HCEC 1CT (cell line): ENCODE measurements at places on chromosomes 3 and 15.

DNA sequence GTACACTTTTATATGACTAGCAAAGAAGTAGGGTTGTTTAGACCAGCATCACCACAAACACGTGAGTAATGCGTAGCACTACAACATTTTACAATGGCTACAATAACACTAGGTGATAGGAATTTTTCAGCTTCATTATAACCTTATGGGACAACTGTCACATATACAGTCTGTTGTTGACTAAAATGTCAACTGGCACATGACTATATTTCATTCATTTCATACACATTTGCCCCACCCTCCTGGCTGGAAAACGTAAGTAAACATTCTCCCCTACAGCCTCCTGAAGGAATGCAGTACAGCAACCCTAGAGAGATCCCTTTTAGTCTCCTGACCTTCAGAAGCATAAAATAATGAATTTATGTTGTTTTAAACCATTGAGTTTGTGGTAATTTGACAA lies 16.2 kb downstream of the RIOX2 start:
- DNase-seq: no peak

GRCh38 chr3:127074900-127075360 lies 92.0 kb downstream of the PLXNA1 start:
- peak; percentile 55 for DNase-seq

GRCh38 chr3:74614107-74614967 lies at the start of gene CNTN3:
CNTN3 (minus strand) TSS chr3:74614659; CDS start chr3:74521112, 93,547 bp downstream.
- DNase-seq: no peak

- DNase-seq: peak; percentile 29
Observed at GRCh38 chr15:73851689-73852088, 21.7 kb upstream of the TBC1D21 start.

GRCh38 chr15:62211348-62211747 lies 46.3 kb upstream of the C2CD4B start:
- DNase-seq: no peak

DNA sequence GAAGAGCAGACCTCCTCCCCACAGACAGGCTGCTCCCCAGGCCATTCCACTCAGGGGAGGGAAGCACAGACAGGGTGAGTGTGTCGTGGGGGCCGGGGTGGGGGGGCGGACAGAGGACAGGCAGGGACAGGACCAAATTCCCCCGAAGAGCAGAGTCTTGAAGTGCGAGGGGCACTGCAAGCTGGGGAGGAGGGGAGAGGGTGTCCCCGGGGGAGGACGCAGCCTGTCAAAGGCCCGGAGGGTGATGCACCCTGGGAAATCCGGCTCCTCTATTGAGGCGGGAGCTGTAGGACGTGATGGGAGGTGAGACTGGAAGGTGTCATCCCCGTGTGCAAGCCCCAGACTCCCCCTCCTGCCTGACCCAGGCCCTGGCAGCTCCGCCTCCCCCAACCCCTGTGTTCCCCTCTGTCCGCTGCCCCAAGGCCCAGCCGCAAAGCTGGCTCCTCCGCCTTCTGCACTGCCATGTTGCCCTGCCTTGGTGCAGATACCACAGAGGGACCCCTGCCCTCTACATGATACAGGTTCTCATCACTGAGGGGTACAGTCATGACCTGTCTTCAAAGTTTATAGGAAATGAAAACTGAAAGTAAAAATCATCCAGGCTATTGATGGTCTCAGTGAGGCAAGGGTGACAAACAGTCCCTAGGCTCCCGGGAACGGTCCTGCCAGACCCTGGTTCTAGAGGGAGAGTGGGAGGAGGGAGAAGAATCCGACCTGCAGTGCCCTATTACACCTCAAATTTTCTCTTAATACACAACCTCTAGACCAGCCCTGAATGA lies 76.3 kb upstream of the IQSEC1 start:
- DNase-seq: no peak

DNA sequence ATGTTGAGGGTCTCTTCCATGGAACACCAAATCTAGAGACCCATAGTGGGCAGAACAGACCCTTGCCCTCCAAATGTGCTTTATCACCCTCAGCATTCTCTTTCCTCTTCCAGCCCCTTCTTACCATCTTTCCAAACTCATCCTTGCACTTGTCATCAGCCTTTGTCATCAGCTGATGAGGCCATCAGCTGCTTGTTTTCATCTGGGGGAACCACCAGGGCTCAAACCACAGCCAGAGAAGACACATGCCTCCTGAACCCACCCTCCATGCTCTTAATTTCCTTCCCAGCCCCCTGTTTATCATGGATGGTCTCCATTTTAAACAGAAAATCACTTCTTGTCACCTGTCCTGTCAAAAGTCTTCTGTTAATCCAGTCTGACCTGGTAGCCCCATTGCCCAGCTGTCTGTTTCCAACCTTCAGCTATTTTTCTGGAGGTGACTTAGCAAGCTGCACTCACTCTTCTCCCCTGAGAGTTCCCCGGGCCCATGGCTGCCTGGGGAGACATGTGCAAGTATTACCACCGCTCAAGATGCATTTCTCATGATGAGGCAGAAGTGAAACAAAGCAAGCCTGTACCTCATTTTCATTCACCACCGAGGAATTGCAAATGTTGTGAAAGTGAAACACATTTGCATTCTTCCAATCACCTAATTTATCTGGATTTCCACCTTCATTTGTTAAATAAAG lies 14.7 kb upstream of the SYNM start:
- no peak for DNase-seq
